ENCODE measurements at places on chromosomes 4 and X.

GRCh38 chr4:124899997-124900396, 187.5 kb upstream of the ANKRD50 start:
- no peak for DNase-seq

DNA sequence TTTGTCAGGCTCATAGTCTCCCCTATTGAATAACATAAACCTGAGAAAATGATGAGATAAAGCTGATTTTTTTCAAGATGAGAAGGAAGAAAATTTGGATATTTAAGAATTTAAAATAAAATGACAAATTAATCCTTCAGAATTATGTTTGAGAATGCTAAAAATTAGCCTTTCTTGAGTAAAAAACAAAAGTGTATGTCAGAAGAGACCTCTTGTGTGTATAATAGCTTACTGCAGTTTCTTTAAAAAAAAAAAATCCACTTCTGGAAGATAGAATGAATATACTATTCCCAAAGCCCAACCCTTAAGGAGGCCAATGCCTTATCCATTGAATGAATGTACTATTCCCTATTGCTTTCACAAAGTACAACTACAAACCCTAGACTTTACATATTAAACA, 281.8 kb downstream of the RAPGEF2 start:
- no peak for DNase-seq

- no peak for DNase-seq
Measured at GRCh38 chrX:150547375-150548115, 20.9 kb upstream of the MTM1 start.

DNA sequence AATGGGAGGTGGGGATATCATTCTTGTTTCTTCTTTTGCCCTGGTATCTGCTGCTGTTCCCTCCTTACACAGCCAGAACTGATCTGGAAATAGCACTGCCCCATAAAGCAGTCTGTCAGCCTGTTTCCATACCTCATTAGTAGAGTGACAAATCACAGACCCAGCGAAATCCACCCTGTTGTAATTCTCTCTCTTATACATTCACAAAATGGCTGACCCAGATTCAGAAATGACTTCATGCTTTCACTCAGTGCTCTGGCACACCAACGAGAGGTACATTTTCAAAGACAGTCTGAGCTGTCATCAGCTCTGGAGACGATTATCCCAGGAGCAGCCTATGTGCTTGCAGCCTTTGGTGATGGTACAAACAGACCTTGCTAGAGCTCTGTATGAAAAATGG, 164.6 kb downstream of the AFF2 start:
- DNase-seq = no peak

DNA sequence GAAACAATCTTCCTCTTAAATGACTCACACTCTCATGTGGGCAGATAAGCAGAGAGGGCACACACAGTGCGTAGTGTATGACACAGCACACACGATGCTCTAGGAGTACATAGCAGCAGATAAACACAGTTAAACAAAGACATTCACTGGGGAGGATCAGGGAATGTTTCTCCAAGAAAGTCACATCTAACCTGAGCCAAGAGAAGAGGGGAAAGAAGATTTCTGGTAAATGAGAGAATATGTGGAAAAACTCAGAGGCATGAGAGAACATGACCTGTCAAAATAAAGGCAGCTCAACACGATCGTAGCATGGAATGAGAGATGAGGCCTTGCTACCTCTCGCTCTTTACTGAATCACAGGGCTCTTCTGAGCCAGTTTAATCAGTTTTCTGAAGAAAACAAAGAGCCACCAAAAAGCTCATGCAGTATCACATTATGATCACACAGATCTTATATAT, 251.0 kb downstream of the ANK2 start:
- no peak for DNase-seq

DNA sequence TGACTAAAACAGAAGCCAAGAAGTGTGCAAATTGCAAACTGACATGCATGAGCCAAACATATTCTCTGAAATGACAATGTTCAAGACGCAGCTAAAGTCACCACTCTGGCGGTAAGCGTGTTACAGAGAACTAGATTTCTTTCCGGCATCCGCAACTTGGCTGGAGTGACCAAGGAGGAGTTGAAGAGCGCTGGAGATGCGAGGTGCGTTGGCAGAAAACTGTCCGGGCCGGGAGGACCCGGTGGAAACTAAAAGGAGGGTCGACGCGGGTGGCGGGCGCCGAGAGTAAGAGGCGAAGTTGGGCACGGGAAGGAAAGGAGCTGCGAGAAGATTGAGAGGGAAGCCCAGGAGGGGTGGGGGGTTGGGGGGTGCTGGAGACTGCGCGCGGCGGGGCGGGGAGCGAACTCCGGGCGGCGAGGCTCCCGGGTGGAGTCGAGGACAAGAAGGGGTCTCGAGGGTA, 807 bp downstream of the SEL1L3 start:
- no peak for DNase-seq

- DNase-seq = no peak
Measured at GRCh38 chrX:48475296-48475695, 703 bp upstream of the FTSJ1 start.

DNA sequence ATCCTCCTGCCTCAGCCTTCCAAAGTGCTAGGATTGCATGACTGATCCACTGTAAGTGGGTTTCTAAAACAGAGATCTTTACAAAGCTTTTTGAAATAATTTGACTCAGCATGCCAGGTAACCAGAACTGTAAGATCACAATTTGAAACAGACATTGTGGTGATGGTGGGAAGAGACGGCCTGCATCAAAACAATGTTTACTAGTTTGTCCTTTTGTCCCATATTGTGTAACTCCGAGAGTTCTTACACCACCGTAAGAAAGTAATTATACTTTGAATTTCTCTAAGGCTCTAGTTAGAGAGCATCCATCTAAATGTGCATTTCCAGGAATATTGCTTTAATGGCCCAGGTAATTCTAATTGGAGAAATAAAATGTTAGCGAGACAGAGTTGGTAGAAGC, 594 bp upstream of the ARHGAP24 start:
- DNase-seq = no peak
